Renal cortex interstitium (tissue), 15 donors: ENCODE measurements at places on chromosomes 7 and 10. TPM values are rescaled to one million over a fixed set of nuclear protein-coding genes. Genes with fewer than 3 reads are reported as not detected.

Gene CHST3
- 19.4 TPM for polyA plus RNA-seq

GRCh38 chr10:123259791-123260190 lies 105.6 kb downstream of the BUB3 start:
- DNase-seq: no peak

DNA sequence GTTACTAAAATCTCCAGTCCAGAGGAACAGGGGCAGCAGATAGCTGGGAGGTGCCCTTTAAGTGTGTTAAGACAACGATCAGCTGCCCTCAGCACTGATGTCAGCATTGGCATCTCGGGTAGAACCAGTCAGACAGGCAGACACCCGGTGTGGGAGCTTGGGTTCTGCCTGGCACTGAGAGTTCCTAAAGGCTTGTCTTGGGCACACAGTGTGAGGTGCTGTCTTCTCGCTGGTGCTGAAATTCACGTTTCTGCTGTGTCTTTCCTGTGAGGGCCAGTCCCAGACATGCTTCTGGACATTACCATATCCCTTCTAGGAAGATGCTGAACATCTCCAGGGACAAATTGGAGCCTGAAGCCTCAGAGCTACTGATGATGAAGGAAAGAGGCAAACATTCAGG lies 156.2 kb downstream of the DNAJB6 start:
- no peak for DNase-seq

DNA sequence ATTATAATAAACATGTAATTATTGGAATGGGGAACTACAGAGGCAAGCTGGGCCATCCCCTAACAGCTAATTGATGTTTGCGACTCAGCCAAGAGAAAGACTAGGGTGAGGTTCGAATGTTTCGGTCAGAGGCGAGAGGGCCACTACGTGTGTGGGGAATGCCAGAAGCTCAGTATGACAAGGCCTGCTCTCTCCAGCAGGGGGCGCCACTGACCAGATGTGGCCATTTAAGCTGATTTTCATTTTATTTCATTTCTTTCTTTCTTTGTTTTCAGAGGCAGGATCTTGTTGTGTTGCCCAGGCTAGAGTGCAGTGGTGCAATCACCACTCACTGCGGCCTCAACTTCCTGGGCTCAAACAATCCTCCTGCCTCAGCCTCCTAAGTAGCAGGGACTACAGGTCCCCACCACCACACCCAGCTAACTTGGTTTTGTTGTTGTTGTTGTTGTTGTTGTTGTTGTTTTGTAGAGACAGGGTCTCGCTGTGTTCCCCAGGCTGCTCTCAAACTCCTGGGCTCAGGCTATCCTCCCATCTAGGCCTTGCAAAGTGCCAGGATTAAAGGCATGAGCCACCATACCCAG lies 38.1 kb downstream of the TMEM130 start:
- no peak for DNase-seq

DNA sequence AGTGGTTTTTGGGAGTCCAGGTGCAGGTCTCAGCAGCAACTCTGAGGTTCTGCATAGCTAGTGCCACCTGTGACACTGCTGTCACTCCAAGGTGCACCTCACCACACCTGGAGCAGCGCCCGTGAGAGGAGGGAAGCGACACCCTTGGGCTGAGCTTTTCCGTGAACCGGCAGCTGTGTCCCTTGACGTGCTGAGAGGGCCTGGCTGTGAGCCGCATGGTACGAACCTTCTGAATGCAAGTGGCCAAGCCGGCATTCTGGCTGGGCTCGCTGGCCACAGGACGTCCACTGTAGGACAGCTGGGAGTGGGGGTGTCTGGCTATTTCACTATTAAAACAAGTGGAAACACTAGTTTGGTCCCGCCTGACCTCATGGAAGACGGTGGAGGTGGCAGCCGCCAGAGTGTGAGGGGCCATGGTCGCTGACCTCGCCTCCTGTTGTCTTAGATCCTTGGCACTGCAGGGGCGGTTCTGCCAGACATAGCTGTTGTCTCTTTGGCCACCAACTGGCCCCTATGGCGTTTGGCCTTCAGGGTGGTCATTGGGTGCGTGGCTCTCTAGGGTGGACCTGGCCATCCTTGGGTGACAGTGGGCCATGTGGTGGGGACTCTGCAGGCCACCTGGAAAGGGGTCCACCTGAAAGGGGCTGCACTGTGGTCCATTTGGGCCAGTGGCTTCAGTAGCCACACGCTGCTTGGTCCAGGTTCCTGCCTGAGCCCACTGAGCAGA lies 12.9 kb downstream of the INPP5A start:
- DNase-seq: no peak
